ENCODE measurements at places on chromosomes 16 and 17.

DNA sequence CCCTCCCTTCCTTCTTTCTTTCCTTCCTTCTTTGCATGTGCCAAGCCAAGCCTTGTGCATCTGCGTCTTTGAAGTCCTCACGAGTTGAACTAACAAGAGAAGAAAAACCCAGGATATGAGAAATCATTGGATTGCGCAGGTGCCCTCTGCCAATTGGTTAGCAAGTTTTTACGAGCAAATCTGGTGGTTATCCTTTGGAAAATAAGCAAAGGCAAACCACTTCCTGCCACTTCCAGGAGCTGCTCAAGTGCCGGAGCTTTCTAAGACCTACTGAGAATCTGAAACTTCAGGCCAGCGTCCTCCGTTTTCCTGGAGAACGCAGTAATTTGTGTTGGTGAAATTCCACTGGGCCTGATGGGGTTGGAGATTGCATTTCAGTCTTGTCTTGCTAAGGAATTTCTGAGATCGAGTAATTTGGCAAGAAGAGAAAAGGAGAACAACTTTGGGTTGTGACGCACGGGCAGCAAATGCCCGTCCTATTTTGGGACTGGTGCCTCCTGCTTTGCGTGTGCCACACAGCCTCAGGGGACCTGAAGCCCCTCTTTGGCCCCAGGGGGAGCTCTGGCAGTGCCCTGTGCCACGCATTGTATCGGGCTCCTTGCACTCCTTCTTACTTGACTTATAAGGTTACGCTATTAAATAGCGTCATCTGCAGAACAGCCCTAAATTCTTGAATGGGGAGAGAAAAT, 56.4 kb downstream of the CMIP start:
- no peak for DNase-seq

DNA sequence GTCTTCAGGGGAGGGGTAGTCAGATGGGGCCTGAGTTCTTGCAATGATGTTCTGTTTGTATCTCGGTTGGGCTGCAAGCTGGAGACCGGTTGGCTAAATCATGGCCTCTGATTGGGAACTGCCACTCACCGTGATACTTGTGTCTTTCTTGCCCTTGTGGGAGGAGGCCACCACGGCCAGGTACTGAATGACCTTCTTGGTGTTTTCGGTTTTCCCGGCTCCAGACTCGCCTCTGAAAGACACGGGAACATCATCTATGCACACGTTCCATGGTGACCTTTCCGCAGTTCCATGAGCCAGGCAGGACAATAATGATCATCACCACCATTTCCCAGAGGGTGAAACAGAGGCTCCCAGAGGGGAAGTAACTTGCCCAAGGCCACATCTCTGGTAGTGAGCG, 70.3 kb downstream of the MYH11 start:
- DNase-seq, result no peak

DNA sequence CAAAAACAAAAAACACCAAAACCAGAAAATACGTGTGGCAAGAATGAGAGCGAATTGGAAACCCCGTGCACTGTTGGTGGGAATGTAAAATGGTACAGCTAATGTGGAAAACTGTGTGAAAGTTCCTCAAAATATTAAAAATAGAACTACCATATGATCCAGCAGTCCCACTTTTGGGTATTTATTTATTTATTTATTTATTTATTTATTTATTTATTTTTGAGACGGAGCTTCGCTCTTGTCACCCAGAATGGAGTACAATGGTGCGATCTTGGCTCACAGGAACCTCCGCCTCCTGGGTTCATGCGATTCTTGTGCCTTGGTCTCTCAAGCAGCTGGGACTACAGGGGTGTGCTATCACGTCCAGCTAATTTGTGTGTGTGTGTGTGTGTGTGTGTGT, 29.5 kb upstream of the MAPK3 start:
- no peak for DNase-seq

DNA sequence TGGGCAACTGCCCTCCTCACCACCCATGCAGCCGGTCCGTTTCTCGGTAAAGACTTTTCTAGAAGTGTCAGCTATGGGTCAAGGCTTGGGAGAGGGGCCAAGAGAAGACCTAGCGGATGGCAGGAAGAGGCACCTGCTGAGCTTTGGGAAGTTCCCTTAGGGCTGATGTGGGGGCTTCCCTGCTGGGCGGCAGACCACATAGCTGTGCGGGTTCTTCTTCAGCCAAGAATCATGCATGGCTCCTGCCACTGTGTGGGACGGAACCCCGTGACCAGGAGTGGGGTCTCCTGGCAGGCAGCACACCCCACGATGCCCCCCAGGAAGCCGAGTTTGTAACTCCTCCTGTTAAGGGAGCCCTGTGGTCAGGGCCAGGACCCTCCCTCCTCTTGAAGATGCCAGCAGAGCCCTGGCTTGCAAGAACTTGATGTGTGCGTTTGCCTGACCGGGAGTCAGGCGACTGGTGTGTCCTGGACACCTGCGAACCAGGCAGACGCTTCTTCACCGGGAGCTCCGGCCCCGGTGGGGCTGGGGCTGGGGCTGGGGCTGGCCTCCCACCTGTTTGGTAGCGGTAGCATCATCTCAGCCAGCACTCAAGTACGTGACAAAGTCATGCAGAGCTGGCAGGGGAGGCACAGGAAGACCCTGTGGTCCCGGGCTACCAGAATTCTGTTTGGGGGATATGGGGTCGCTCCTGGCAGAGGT, 17.7 kb upstream of the SLC38A10 start:
- DNase-seq, result no peak

GRCh38 chr16:23504076-23504452, 6.2 kb downstream of the GGA2 start:
- no peak for DNase-seq

DNA sequence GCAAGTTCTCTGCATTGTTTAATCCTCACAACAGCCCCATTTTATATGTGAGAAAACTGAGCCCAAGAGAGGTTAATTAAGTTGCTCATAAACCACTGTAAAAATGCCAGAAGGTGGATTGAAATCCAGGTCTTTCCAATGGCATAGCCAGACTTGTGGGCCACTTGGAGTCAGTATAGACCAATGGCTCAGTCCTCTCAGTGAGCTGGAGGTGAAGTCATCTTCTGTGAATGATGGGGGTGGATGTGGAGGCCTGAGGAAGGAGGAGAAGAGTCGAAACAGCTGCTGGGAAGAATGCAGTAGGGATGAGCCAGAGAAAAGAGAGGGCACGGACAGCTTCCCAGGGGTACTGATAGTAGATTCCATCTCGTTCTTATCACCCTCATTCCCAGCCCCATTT, 213.4 kb downstream of the SOX9 start:
- no peak for DNase-seq

All from SK-N-DZ (cell line).